Kidney glomerular epithelial cell (primary cell): ENCODE measurements at places on chromosomes 1 and 21.

- DNase-seq: no peak
Measured at GRCh38 chr21:32921632-32922230, 104.0 kb upstream of the OLIG2 start.

DNA sequence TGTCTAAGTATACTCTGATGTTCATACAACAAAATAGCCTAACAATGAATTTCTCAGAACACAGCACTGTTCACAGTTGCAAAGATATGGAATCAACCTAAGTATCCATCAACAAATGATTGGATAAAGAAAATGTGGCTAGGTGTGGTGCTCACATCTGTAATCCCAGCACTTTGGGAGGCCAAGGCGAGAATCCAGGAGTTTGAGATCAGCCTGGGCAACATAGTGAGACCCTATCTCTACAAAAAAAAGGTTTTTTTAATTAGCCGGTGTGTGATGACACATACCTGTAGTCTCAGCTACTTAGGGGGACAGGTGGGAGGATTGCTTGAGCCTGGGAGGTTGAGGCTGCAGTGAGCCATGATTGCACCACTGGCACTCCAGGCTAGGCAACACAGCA lies 10.7 kb downstream of the IFNAR2 start:
- DNase-seq: no peak

- DNase-seq: peak; percentile 12
Measured at GRCh38 chr1:158819461-158820443, 11.4 kb upstream of the MNDA start.

DNA sequence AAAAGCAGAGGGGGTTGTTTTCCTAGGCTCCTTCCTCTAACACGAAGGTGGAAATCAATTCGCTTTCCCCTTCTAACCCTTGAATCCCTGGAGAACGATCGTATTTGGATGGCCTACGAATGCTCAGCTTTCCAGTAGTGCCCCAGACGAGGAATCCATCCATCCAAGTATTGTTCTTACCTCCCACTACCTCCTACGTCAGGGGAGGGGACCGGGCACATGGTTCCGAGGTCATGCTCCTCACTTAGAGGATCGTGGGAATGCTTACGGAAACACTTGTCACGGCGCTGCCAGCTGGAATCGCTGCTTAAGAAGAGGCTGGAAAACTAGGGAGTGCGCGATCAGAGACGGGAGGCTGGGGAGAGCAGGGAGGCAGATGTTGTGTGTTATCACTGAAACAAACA lies 47.4 kb downstream of the CAPZB start:
- peak; percentile 86 for DNase-seq

- no peak for DNase-seq
Measured at GRCh38 chr1:204891860-204892259, 21.2 kb downstream of the NFASC start.

DNA sequence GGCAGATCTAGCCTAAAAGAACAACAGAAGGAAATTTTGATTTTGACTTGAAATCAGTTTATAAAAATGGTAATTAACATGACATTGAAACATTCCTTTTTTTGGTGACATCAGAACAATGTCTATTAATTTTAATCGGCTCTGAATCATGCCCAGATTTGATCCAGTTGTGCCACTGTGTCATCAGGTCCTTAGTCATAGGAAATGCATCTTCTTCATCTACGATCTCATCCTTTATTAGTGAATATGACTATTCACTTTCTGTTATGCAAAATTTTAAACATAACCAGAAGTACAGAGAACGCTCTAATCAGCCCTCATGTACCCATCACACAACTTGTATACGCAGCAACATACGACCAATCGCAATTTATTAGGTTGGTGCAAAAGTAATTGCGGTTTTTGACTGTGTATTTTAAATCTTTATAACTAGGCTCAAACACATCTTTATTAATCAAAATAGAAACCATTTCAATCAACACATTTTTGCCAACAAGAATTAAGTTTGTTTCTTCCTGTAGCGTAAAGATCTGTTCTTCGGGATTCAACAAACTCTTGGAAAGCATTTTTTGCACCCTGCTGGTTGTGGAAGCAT lies 40.3 kb upstream of the TLR5 start:
- DNase-seq: no peak

GRCh38 chr1:172269644-172270043 lies 150.8 kb upstream of the C1orf105 start:
- DNase-seq: no peak

GRCh38 chr21:36297938-36298572 lies 21.9 kb upstream of the MORC3 start:
- no peak for DNase-seq

- peak; percentile 83 for DNase-seq
Measured at GRCh38 chr1:67760030-67760821, 73.0 kb downstream of the GNG12 start.

DNA sequence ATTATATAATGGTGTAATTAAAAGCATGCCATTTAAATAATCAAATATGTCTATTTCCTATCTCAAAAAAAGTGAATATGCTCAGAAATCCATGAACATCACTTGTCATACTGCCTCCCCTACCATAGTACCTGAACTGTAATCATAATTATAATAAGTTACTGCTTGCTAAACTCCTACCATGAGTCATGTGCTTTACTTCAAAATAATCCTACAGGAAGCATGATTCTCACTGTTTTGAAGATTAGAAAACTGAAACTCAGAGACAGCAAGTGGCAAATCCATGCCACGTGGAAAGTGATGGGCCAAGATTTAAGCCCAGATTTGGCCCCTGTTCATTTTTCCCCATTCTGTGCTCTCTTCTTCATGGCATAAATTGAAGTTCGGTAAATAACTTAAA lies 5.2 kb downstream of the LRRC7 start:
- no peak for DNase-seq

DNA sequence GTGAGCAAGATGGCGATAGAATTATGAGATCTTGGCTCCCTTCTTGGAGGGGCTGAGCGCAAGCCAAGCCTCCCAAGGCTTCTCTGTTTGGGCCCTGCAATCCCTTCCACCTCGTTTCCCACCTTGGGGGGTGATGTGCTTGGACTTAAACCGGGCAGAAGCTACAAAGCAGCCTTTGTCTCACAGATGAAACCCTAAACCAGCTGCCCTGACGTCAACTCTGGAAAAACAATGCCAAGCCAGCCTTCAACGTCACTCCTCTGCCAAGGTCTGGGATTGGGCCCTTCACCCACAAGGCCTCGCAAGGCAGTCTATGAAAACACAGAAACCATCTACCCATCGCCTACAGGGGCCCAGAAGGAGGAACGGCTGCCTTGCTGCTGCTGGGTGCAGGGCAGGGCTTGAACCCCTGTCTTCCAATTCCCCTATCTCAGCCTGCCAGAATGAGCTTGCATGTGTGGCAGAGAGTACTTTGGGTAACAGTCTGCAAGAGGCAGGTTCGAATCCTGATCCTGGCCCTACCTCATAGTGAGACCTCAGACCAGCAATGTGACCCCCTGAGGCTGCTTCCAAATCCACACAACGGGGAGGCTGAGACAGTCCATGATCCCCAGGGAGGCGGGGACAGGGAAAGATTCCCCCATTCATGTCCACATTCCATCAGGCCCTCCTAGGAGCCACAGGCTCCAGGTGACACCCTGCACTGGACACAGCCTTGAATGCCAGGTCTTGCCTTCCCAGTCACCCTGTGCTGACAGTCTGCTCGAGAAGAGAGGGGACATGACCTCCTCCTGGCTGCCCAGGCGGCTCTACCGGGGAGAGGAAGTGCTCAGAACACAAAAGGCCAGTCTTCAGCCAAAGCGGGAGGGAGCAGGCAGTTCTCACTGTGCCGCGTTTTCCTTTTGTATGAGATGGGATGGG lies 15.0 kb downstream of the IFFO2 start:
- no peak for DNase-seq

- DNase-seq: no peak
Measured at GRCh38 chr1:81617308-81617967, 183.3 kb upstream of the ADGRL2 start.

DNA sequence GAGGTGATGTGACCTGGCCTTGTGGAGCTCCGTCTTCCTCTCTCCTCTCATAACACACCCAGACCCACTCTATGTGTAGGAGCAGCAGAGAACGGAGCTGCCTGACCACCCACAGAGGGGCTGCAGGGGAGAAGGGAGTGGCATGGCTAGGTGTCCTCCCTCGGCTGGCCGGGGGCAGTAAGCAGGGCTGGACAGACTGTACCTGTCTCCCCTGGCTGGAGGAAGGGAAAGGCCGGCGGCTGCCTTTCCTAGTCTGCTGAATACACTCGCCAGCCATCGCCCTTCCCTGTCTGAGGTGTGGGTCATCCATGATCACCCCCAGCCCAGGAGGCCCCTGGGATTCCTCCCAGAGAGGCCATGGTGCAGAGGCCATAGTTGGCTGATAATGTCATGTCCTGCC lies 187.2 kb upstream of the AJAP1 start:
- DNase-seq: no peak

GRCh38 chr1:52706941-52707926 lies 9.1 kb upstream of the COA7 start:
- no peak for DNase-seq

- no peak for DNase-seq
Measured at GRCh38 chr1:21451212-21451611, 11.3 kb downstream of the NBPF3 start.

DNA sequence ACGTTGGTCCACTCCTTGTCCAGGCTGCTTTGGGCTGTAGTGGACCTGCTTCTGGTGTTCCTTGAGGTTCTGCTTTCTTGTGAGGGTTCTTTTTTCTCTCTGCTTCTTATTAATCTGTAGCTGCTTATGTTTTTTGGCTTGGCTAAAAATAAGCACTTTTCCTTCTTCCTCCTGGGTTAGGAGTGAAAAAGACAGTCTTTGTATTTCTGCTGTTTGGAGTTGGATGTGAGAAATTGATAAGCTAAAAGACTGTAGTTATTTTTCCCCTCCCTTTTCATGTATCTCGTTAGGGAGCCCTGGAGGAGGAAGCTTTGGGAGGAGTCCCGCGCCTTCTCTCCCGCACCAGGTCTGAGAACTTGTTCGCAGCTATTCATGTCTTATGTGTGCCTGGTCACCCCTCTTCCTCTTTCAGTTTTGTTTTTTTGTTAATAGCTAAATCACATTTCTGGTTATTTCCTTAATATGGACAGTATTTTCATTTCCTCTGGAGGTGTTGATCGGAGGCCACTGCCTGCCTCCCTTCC lies 79.0 kb downstream of the GALNT2 start:
- no peak for DNase-seq

DNA sequence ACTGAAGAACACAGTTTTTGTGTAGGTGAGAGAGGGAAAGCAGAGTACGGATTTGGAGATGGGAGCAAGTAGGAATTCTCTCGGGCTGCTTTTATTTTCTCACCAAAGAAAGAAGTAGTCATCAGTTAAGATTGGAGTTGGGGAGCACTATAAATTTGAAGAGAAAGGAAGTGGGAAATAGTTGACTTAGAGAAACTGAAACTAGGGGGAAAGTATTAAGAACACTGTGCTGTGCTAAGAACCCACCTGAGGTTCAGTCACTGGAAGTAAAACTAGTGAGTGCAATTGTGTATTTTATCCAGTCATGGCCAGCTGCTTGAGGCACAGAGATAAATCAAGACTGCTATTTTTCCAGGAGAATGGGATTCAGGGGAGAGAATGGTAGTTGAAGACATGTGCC lies 37.4 kb downstream of the CLCC1 start:
- DNase-seq: no peak

- no peak for DNase-seq
Measured at GRCh38 chr1:107785496-107786202, 179.3 kb downstream of the VAV3 start.

DNA sequence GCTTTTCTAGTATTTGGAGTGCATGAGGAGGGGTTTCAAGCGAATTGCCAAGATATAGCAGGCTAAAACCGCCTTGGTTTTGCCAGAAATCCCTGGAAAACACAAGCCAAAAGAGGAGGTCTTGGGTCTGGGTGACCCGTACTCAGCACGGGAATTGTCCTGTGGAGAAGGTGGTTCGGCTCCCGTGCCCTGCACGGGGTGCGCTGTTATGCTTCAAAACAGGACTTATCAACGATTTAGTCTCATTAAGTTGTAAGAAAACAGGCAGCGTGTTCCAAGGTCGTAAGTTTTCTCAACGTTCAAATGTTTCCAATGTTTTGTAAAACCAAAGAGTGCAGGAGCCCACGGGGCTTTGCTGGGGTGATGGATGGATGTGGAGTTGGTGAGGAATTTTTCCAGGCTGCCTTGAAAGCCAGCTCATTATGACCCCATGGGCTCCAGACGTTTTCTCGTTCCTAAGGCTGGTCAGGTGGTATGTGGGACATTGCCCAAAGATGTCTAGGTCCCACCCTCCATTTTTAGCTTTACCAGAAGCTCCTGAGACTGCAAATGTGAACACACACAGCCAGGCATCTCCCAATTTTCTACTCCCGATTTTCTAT lies 75.4 kb upstream of the CLDN14 start:
- no peak for DNase-seq

DNA sequence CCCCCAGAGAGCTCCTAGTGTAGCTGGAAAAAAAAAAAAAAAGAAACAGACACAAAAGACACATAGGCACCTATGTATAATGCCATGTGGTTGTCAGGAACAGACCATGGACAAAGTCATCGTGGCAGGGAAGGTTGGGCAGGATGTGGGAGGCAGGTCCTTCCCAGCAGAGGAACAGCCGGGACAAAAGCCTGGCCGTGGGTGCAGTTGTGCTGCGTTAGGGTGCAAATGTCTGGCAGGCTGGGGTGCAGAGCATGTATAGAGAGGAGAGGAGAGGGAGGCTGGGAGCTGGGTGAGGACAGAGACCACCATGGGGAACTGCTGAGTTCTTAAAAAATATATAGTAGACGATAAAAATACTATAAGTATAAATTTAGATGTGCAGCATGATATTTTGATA lies 125.7 kb upstream of the C1orf174 start:
- DNase-seq: no peak

- no peak for DNase-seq
Measured at GRCh38 chr1:159121526-159121925, 45.0 kb upstream of the AIM2 start.

GRCh38 chr1:203143641-203144040 lies 16.1 kb downstream of the ADORA1 start:
- DNase-seq: no peak

GRCh38 chr1:39098546-39099250 lies 72.5 kb downstream of the NDUFS5 start:
- DNase-seq: peak; percentile 82

GRCh38 chr1:59417406-59417805 lies 120.5 kb downstream of the FGGY start:
- DNase-seq: no peak

- no peak for DNase-seq
Measured at GRCh38 chr21:43814215-43815106, 25.1 kb downstream of the RRP1 start.

DNA sequence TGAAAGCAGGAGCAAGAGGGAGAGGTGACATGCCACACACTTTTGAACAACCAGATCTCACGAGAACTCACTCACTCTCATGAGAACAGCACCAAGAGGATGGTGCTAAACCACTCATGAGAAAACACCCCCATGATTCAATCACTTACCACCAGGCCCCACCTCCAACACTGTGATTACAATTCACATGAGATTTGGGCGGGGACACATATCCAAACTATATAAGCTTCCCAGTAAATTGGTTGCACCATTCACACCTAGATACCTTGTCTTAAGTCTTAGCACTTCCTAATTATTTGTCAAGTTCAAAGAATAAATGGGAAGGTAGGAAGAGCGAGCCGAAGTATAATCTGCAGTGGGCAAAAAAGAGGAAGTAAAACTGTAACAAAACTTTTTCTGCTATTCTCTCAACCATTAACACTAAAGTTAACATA lies 34.3 kb downstream of the AMY1C start:
- DNase-seq: no peak

- no peak for DNase-seq
Measured at GRCh38 chr1:167500283-167500860, 18.0 kb downstream of the CD247 start.

GRCh38 chr1:36160388-36160948 lies 4.5 kb downstream of the MAP7D1 start:
- DNase-seq: no peak

- no peak for DNase-seq
Measured at GRCh38 chr1:109578947-109579443, 30.6 kb downstream of the GNAI3 start.
